ENCODE measurements at places on chromosomes 1 and 21.

GRCh38 chr21:31987696-31988095 lies 114.9 kb downstream of the HUNK start:
- H3K4me3 ChIP-seq: no peak overlapping the region
- peaks cover 21% of the 10 kb centered on the region for H3K27me3 ChIP-seq
- peaks cover 3% of the 10 kb centered on the region for H3K36me3 ChIP-seq
- peaks cover 2% of the 10 kb centered on the region for H3K4me1 ChIP-seq
- no peak for DNase-seq
- no peak overlapping the region for H3K27ac ChIP-seq

DNA sequence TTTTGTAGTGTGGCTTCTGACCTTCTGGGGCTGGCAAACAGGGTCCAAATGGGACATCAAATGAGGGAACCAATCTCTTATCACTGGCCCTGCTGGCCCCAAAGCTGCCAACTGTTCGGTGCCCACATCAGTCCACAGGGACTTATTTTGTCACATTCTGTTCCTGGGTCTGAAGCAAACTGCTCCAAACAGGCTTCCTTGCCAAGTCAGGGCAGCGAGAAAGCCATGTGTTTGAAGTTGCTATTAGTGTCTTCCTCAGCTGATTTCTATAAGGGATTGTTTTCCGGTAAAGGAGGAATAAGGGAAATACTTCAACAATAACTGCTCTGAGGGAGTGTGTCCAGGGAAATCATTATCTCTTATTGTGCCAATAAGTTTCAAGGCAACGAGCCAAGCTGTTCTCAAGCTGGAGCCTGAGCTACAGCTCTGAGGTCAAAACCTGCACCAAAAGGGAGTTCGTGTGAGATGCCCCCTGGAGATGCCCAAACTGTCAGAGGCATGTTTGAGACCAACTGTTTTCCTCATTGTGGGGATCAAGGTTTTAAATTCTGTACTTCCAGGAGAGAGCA lies 381.4 kb upstream of the PROX1 start:
- H3K36me3 ChIP-seq: no peaks in the 10 kb centered on the region
- DNase-seq: no peak
- no peak overlapping the region for H3K27ac ChIP-seq
- H3K4me1 ChIP-seq: no peaks in the 10 kb centered on the region
- peaks cover 4% of the 10 kb centered on the region for H3K27me3 ChIP-seq

DNA sequence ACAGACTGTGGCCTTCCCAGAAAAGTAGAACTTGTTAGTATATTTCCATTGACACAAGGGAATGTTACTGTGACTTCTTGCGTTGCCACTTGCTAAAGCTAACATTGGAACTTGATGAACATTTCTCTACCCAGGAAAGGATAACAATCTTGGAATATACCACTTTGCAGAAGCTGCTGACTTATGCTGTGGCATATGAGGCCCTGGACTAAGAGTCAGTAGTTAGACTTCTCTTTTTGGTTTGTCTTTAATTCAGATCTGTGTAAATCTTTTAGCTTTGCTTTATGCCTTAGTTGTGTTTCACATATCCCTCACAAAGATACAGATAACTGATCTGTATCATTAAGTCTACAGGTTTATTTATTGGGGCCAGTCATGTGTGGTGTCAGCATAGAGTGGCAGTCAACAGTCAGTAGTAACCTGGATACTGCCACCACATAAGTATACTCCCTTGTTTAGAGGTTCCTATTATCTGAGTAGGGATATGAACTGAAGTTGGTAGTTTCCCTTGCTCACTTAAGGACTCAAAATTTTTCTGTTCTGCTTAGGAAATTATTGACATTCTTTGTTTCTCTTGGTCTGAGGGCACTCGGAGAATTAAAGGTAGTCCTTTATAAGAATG lies 14.7 kb downstream of the RNF2 start:
- no peaks in the 10 kb centered on the region for H3K27me3 ChIP-seq
- no peaks in the 10 kb centered on the region for H3K36me3 ChIP-seq
- DNase-seq: no peak
- no peak overlapping the region for H3K4me3 ChIP-seq
- H3K27ac ChIP-seq: no peak overlapping the region

GRCh38 chr1:90712153-90712856 lies 4.8 kb downstream of the BARHL2 start:
- no peak overlapping the region for H3K4me3 ChIP-seq
- H3K27me3 ChIP-seq: peaks cover 94% of the 10 kb centered on the region
- H3K4me1 ChIP-seq: peaks cover 8% of the 10 kb centered on the region
- no peak overlapping the region for H3K27ac ChIP-seq

- H3K4me3 ChIP-seq: no peak overlapping the region
- H3K27me3 ChIP-seq: no peaks in the 10 kb centered on the region
- DNase-seq: no peak
- no peaks in the 10 kb centered on the region for H3K36me3 ChIP-seq
- no peak overlapping the region for H3K27ac ChIP-seq
Measured at GRCh38 chr21:31429506-31429905, 85.4 kb upstream of the TIAM1 start.

GRCh38 chr1:71850936-71851335 lies 431.4 kb downstream of the NEGR1 start:
- H3K27ac ChIP-seq: no peak overlapping the region
- no peaks in the 10 kb centered on the region for H3K27me3 ChIP-seq
- no peaks in the 10 kb centered on the region for H3K4me1 ChIP-seq
- DNase-seq: no peak
- H3K4me3 ChIP-seq: no peak overlapping the region
- H3K36me3 ChIP-seq: no peaks in the 10 kb centered on the region

- H3K36me3 ChIP-seq: no peaks in the 10 kb centered on the region
- peaks cover 3% of the 10 kb centered on the region for H3K27me3 ChIP-seq
- DNase-seq: no peak
- peaks cover 5% of the 10 kb centered on the region for H3K4me1 ChIP-seq
- H3K4me3 ChIP-seq: no peak overlapping the region
Measured at GRCh38 chr1:99358770-99359169, 94.5 kb downstream of the PLPPR4 start.

- H3K36me3 ChIP-seq: peaks cover 9% of the 10 kb centered on the region
Measured at GRCh38 chr1:228224198-228225164, 16.6 kb downstream of the OBSCN start.

DNA sequence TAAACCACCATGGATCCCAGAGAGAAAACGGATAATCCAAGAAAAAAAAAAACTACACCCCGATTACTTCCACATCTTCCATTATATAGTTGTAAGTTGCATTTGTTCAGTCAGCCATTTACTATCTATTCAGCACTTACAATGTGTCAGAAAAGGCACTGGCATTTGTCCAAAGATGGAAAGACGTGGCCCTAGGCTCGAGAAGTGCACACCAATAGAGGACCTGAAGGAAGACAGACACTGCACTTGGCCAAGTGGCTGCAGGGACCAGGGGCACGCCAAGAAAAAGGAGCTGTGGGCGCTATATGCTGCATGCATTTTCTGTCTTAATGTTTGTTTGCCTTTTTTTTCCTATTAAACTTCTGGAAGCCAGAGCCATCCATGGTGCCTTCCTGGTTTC lies 45.2 kb upstream of the LYST start:
- H3K4me3 ChIP-seq: no peak overlapping the region
- H3K27ac ChIP-seq: no peak overlapping the region
- peaks cover 3% of the 10 kb centered on the region for H3K36me3 ChIP-seq
- H3K4me1 ChIP-seq: no peaks in the 10 kb centered on the region
- no peak for DNase-seq

DNA sequence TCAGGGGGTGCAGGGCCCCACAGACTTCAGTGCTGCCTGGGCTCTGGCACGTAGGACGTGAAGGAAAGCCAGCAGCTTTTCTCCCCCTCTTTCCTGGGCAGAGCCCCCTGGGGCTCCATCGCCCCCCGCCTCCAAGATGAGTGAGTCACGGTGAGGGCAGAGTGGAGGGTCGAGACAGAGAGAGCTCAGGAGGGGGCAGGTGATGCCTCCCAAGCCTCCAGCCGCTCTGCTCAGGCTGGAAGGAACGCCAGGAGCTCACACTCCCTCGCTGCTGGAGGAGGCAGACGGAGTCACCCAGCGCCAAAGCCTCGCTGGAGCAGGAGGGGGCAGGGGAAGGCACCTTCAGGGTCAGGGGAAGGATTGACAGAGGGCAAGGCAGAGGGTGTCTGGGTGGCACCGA lies 119.5 kb downstream of the CASZ1 start:
- H3K4me3 ChIP-seq: no peak overlapping the region
- H3K36me3 ChIP-seq: no peaks in the 10 kb centered on the region
- no peak overlapping the region for H3K27ac ChIP-seq
- DNase-seq: no peak

DNA sequence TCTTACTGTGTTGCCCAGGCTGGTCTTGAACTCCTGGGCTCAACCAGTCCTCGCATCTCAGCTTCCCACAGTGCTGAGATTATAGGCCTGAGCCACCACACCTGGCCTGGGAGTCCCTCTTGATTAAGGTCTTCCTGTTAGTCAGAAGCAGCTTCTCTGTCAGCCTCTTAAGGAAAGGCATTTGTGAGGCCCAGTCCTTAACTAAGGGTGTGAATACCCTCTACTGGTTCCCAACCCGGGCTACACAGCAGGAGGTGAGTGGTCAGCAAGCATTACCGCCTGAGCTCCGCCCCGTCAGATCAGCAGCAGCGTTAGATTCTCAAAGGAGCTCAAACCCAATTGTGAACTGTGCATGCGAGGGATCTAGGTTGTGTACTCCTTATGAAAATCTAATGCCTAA lies 117.2 kb downstream of the DYRK1A start:
- no peaks in the 10 kb centered on the region for H3K36me3 ChIP-seq
- H3K4me1 ChIP-seq: peaks cover 6% of the 10 kb centered on the region
- peak overlapping the region; percentile 16 for H3K27ac ChIP-seq
- H3K4me3 ChIP-seq: peak overlapping the region; percentile 5

All from T-helper 17 cell (primary cell).